Fibroblast of skin of abdomen (primary cell): ENCODE measurements at places on chromosomes 6 and 20.

- no peak for DNase-seq
These were observed 33.1 kb upstream of the CNKSR3 start for GRCh38 chr6:154543628-154544027.

DNA sequence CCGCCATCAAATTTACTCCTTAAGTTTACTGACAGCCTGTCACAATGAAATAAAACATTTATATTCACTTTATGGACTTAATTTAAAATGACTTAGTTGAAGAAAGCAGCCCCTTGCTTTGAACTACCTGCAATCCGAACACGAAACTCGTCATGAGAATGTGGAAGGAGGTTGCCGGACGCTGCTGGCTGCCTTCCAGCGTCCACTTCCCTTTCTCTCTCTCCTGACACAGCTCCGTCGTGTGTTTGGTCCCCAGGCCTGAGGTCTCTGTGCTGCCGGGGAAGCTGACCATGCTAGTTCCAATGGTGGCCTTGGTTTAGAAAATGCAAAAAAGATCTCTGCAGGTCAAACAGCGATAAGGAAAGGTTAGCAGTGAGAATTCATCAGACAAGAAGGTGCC lies 519.7 kb downstream of the CDH26 start:
- no peak for DNase-seq

DNA sequence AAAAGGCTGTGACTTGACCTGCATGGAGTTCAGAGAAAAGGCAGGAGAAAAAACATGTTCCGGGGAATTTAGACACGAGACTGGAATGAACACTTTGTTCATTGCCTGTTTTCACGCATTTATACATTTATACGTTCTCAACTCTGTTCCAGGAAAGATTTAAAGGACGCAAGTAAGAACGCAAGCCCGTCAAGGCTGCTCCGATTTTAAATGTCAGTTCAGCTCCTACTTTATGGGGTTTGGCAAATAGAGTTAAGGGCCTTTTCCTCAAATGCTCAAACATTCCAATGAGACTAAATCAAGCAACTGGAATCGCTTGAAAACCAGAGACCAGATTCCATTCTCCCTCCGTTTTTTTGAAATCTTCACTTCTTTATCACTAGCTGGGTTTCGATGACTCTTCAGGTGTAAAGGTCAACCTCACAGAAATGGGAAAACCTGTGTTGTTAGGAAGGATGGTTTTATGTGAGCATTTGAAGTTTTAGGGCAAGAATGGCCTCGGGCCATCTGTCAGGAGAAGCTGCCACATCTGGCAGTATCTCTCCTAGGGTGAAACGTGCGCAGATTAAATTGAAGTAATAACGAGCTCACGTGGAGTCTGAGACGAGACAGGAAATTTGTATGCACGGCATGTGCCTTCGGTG lies 24.9 kb downstream of the TTLL2 start:
- peak; percentile 2 for DNase-seq

DNA sequence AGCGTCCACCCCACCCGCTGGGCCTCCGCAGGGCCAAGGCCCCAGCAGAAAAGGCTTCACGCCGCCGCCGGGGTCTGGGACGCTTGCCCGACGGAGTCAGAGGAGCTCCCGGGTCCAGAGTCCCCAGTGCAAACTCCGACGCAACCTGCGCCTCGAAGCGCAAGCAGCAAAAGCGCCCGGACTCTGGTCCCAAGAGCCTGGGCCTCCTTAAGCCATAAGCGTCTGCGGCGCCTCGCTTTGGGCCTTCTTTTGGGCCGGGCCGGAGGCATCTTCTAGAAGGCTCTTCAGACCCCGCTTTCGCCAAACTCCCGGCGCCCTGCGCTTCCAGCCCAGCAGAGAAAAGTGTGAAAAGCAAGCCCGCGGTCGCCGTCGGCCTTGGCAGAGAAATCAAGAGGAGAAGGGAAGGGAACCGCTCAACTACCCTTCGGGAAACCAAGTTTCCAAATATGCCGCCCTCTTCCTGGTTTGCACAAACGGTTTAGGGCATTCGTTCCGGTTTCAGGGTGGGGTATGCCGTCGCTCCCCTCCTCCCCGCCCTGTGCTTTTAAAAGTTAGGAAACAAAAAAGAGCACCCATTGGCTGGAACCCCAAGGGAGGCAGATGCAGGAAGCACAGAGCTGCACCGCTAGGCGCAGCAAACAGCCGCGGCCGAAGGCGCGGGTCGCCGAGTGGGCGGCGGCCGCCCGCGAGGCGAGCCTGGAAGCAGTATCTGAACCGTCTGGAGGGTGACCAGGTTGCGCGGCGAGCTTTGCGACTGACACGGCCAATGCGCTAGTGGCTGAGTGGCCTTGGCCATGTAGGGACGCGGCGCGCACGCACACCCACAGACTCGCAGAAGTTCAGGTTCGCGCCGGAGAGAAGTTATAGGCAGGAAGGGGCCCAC lies 1.2 kb downstream of the TBX18 start:
- peak; percentile 90 for DNase-seq

DNA sequence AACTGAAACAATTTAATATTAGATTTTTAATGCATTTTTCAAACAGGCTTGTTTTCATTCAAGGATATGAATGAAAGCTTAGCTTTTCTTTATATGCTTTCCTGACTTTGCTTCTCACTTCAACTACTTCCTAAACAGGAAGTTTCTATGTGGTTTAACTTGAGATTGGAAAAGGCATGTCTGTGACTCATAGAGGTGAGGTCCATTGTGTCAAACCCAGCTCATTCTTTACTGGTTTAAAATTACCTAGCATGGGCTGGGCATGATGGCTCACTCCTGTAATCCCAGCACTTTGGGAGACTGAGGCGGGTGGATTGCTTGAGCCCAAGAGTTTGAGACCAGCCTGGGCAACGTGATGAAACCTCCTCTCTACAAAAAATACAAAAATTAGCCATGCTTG lies 34.4 kb downstream of the EFHC1 start:
- DNase-seq: peak; percentile 3

GRCh38 chr6:64539917-64540316 lies 904.3 kb downstream of the PHF3 start:
- DNase-seq: no peak

- DNase-seq: peak; percentile 84
These were observed 7.7 kb downstream of the ZHX3 start for GRCh38 chr20:41309817-41310216.

- DNase-seq: no peak
These were observed 67.5 kb downstream of the TBC1D7 start for GRCh38 chr6:13260831-13261230.

GRCh38 chr6:42029881-42030280 lies 20.4 kb upstream of the TAF8 start:
- DNase-seq: no peak

GRCh38 chr20:63636752-63637628 lies 10.1 kb upstream of the GMEB2 start:
- no peak for DNase-seq

GRCh38 chr6:44935693-44936300 lies 392.3 kb upstream of the RUNX2 start:
- DNase-seq: no peak

DNA sequence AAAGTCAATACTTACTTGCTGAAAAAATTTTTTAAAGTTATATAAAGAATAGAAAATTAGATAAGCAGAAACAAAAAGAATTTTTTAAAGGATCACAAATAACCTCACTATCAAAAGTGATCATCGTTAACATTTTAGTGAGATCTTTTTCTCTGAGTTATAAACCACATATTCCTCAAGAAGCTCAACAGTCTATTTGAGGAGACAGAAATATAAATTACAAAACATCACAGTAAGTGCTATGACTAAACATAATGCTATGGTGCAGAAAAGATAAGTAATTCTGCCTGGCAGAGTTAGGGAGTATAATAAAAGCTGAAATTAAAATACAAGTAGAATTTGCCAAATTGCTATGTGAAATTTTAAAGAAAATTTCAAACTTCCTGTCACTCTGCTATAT lies 226.7 kb downstream of the LMBRD1 start:
- DNase-seq: peak; percentile 57

DNA sequence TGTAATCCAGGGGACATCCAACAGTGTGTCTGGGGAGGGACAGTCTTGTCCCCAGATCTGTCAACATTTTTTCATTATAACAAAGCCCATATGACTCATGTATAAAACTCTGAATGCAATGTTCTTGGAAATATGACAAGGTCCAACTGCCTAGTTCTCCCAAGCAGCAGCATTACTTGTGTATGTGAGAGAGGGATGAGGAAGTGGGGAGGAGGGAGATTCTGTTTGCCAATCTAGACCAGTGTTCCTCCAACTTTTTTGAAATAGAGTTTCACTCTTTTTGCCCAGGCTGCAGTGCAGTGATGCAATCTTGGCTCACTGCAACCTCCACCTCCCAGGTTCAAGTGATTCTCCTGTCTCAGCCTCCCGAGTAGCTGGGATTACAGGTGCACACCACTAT lies 394.8 kb downstream of the DHX35 start:
- DNase-seq: peak; percentile 4

DNA sequence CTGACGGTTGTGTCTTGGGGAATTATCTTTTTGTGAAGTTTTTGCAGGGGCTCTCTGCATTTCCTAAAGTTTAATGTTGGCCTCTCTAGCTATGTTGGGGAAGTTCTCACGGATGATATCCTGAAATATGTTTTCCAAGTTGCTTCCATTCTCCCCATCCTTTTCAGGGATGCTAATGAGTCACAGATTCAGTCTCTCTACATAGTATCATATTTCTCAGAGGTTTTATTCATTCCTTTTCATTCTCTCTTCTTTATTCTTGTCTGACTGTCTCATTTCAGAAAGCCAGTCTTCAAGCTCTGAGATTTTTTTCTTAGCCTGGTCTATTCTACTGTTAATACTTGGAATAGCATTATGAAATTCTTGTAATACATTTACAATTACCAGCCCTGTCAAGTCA lies 61.3 kb downstream of the UNC5CL start:
- DNase-seq: peak; percentile 27
